ENCODE measurements at places on chromosomes 6 and 20.

DNA sequence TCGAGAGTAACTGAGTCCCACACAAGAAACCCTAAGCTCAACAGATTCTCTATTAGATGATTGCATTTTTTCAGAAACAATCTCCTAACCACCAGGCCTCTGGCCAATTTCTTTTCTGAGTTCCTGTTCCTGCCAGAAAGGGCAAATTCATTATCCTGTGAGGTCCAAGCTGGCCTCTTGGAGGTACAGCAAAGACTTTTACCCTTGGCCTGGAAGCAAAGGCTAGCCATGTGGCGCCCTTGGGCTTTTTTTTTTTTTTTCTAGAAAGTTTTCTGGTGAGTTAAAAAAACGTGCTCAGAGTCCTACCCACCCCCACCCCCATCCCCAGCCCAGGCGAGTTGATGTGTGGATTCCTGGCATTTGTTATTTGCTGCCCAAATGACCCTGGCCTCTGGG is 59.0 kb upstream of the EEF1A1 start:
- DNase-seq: no peak

GRCh38 chr20:1926237-1926636 is 31.0 kb downstream of the SIRPA start:
- no peak for DNase-seq

- DNase-seq: no peak
These were observed 83.4 kb downstream of the TFAP2A start for GRCh38 chr6:10331334-10331968.

DNA sequence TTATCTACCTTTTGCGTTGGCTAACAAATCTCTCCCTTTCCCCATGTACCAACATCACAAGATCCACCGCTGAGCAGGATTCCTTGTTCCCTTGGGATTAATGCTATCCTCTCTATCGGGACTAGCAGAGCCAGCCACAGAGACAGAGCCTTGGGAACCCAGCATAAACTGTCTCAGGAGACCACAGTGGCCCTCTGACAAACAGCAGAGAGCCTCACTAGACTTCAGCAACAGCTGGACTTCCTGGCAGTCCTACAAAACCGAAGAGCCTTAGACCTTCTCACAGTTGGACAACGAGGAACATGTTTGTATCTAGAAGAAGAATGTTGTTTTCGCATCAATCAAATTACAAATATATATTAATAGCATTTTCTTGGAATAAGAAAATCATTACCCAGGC is 39.6 kb upstream of the POU5F1 start:
- no peak for DNase-seq

- no peak for DNase-seq
These were observed 266.0 kb downstream of the CDKAL1 start for GRCh38 chr6:20800229-20800628.

- no peak for DNase-seq
These were observed 31.7 kb upstream of the MAS1L start for GRCh38 chr6:29519291-29520010.

DNA sequence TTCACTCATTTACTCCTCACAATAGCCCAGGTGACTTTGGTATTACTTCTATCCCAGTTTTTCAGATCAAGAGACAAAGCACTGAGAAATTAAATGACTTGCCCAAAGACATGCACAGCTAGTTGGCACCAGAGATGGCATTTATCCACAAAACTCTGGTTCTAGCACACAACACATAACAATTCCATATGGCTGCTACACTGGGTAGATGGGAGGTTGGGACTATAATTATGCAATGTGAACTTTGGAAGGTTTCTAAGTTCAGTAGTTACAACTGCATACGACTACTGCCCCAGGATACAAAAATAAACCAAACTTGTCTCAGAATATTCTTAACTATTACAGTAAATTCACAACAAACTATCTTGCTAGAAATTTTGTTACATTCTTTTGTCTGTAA is 54.2 kb upstream of the MLIP start:
- no peak for DNase-seq

DNA sequence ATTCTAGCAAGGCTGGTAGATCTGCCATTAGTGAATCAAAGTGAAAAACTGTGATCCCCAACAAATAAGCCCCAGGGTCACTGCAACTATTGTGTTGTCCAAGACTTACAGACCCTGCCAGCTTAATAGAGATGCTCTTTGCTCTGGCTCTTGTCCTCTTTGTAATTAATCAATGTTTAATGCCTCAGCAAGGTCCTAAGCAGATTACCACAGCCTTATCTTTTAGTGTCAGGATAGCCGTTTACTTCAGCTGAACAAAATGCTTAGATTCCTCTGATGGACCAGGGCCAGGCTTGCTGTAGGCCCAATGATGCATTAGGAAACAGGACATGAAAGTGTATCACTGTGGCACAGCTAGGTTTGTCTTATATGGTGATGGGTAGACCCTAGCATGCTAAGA is 353.3 kb downstream of the HACE1 start:
- DNase-seq: no peak

DNA sequence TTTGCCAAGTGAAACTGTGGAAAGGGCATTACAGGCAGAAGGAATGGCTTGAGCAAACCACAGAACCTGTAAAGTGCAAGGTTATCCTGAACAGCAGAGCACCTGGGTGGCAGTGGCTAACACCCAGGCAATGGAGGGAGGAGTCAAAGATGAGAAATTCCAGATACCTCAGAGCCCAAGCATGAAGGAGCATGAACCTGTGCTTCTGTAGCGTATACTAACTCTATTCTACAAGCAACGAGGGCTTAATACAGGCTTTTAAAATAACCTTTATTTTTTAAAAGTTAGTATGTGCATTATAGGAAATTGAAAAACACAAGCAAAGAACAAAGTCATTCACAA is 77.0 kb downstream of the CNBD2 start:
- no peak for DNase-seq

DNA sequence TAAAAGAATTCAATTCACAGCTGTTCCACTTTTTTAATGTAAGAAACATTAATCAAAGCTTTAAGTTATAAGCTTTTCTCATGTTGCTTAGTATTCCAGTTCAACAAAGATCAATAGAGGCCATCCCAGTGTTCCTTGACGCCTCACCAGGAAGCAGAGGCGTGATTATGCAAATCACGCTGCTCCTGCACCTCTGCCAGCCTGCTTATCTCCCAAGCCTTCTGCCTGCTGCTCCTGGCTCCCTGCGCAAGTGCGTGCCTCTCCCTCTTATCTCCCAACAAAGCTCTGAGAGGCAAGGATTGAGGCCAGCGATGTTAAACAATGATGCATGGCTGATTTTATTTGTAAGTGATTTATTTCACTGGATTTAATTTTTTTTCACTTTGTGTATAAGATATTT is 42.8 kb downstream of the INSM1 start:
- no peak for DNase-seq

GRCh38 chr6:69706724-69707123 is 90.1 kb downstream of the LMBRD1 start:
- no peak for DNase-seq

- no peak for DNase-seq
These were observed 24.0 kb downstream of the DLGAP4 start for GRCh38 chr20:36330091-36330490.

- DNase-seq: no peak
These were observed 51.5 kb upstream of the SMIM29 start for GRCh38 chr6:34300332-34300751.

GRCh38 chr6:88569959-88570358 is 393.5 kb downstream of the RNGTT start:
- DNase-seq: no peak

GRCh38 chr6:48766349-48766748 is 655.4 kb upstream of the PTCHD4 start:
- no peak for DNase-seq

All from T-helper 9 cell (primary cell).